NCI-H1417 treated with DMSO at 0.1 percent for 48 hours (cell line): ENCODE measurements at places on chromosomes 16 and 17.
A peak's percentile ranks its signal among the peaks of the same experiment; 100 is the strongest.

- DNase-seq: no peak
These were observed 275.3 kb downstream of the SHISA9 start for GRCh38 chr16:13176711-13177110.

- DNase-seq: no peak
These were observed 64.0 kb downstream of the SOX9 start for GRCh38 chr17:72184805-72185204.

DNA sequence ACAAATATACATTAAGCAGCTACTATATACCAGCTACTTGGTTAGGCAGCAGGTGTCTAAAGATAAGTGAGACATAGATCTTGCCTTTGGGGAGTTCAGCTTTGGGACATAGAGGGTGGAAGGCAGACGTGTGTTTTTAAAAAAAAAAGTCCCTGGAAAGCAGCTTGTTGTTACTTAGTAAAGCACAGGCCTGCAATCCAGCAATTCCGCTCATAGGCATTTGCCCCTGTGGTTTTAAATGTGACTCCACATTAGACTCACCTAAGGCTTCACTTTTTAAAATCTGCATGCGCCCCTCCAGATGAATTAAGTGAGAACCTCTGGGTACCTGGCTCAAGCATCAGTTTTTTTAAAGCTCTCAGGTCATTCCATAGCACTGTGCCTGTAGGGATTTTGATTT is 7.2 kb upstream of the MLYCD start:
- no peak for DNase-seq

DNA sequence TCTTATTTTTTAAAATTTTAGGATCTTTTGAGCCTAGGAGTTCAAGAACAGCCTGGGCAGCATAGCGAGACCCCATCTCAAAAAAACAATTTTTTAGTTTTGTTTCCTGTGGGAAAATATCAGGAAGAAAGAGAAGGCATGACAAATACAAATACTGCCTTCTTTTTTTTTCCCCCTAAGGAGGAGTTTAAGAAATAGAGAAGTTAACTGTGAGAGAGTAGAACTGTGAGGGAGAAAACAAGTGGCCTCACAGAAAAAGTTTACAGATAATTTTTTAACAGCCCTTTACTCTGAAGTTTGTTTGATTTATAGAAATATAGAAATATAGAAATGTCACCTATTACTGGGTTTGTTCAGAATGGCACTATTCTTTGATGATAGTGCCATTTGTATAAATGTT is 21.1 kb downstream of the TTYH2 start:
- no peak for DNase-seq

DNA sequence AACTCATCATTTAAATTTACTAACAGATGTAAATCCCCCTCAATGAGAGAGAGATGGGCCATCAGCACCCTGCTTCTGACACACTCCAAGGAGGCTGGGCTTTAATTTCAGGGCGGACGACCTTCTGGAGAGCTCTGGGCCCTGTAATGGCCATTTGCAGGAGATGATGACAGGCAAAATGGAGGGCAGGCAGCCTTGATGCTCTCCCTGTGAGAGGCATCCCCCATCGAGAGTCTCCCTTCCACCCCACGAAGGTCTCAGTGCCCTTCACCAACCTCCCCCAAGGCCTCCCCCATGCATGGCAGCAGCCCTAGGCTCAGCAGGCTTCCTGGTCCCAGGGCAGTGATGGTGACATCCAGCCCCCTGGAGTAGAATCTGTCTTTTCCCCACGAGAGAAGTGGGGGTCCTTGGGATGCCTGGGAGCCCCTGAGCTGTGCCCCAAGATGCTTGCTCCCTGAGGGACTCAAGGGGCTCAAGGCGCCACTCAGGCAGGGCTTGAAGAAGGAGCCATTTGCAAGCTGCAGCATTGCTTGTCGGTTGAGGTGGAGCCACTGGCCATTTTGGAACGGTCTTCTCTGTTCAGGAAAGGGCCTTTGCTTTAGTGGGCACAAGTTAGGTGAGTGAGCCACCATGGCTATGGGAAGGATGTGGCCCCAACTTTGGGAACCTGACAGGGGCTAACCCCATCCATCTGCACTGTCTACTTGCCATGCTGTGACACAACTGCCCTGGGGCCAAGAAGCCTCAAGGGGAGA is 82.6 kb downstream of the C16orf78 start:
- no peak for DNase-seq

- peak; percentile 5 for DNase-seq
These were observed 73.8 kb downstream of the XYLT1 start for GRCh38 chr16:17396762-17397498.

DNA sequence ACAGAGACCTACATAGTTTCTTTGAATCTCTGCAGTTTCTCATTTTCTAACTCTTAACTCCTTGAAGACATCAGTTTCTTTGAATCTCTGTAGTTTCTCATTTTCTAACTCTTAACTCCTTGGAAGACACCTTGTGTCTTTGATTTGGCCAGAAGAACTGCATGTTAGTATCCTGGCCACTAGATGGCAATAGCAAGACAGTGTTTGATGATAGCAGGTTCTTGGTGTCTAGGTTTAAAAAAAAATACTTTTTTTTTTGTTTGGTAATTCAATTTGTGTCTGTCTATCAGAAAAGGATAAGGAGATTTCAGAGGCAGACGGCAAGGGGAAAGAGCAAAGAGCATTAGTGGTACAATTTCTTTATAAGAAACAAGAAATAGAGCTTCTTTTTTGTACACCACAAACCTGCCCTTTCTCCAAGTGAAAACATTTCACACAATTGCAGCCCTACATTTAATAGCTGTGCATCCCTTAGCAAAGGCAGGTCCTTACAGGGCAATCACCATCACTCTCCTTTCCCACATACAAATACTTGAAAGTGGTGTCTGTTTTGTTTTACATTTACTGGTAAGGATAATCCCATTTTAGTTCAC is 1324.9 kb upstream of the CDH8 start:
- peak; percentile 0 for DNase-seq

GRCh38 chr16:72940886-72941285 is 107.0 kb downstream of the ZFHX3 start:
- DNase-seq: no peak

DNA sequence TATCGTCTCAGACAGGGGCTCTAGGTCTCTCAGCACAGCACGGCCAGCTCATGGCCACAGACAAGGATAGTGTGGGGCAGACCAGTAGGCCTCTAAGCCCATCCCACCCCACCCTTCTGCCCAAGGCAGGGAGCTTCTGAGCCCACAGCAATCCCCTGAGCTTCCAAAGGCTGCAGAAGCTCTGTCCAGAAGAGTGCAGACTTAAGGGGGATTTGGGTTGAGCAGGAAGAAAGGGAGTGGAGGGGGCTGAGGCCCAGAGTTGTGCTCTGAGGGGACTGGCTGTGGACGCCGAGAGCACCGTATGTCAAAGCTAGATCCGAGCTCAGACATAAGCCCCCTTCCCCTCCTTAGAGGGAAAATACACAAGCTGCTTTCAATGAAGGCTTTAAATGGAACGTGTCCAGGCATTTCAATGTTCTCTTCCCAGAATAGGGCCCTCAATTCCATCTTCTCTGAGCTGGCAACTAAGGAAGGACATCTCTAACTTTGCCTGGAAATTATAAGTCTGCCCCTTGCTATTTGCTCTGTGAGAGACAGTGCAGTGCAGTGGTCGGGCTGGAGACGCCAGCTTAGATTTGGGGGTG is 116.4 kb upstream of the RPL38 start:
- DNase-seq: no peak

- DNase-seq: no peak
These were observed 46.4 kb downstream of the USP10 start for GRCh38 chr16:84746231-84746630.

DNA sequence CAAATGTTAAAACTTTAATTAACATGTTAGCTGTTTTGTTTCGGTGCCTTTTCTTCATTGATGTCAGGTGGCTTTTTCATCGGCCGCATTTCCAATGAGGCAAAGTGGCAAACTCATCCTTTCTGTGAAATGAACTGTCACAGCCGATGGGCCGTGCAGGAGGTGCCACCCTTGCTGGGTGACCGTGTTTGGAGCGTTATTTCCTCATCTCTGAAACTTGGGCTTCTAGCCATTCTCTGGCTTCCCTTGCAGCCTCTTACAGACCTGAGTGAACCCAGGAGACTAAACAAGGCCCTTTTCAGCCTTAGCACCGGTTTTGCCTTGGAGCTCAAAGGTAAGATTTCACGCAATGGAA is 42.2 kb upstream of the PRSS54 start:
- no peak for DNase-seq
